ENCODE measurements at places on chromosomes 3 and 15. TPM values are rescaled to one million over a fixed set of nuclear protein-coding genes. Genes with fewer than 3 reads are reported as not detected.

DNA sequence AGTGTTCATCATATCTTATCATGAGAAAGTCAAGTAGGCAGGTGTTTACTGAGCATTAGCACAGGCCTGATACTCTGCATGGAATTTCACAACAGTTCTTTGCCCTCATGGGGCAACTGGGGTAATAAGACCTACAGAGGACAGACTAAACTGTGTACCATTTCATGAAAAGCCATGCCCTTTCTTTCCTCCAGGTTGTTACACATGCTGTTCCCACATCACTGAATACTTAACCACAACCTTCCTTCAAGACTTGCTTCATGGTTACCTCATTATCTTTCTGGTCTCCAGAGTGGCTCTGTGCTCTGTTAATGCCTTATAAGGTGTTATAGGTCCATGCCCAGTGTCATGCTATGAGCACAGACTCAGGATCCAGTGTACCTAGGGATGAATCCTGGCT, 28.2 kb upstream of the RSL24D1 start:
- no peak for DNase-seq

DNA sequence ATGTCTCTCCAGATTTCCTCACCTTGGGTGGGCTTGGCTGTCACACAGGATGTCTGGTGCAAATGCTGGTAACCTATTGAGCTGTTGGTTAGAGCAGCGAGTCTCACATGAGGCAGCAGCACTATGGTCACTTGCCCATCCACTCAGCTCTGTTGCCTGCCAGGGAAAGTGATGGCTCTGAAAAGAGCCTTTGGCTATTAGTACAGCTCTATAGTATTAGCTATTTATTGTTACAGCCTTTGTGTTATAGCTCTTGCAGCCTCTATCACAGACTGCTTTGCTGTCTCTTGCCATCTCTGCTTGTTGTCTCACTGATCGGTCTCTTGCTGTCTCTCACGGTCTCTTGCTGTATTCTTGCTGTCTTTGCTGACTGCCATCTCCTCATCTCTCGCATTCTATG, 114.3 kb downstream of the MFSD1 start:
- no peak for DNase-seq

GRCh38 chr3:171230865-171231264, 204.3 kb upstream of the SLC2A2 start:
- no peak for DNase-seq

DNA sequence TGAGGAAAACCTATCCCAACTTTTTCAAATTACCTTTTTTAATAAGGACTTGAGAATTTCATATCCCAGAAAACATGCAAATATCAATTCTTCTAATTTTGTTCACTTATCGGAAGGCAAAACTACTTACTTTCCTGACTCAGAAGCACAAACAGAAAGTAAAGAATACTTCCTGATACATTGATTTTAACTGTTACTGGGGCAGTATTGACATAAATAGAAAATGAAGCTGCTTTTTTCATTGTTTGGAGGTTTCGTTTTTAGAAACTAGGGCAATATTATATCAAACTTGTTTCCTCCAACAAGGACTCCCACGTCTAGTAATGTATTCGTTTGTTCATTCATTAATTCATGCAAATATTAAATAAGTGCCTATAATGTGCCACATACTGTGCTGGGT, 19.1 kb downstream of the PAQR9 start:
- DNase-seq, result no peak

GRCh38 chr3:32492684-32493436, 9.8 kb downstream of the CMTM6 start:
- no peak for DNase-seq

GRCh38 chr15:92430069-92430440, 36.4 kb downstream of the ST8SIA2 start:
- no peak for DNase-seq

SCG5 gene
- 2.4 TPM for total RNA-seq

PGBD4 gene
- total RNA-seq, result 0.27 TPM

ISLR gene
- total RNA-seq, result 323 TPM

IGSF10 gene
- total RNA-seq, result 34.6 TPM

ZSCAN2 gene
- 2.8 TPM for total RNA-seq

GP9 gene
- total RNA-seq, result not detected

CFAP44 gene
- total RNA-seq, result 9.9 TPM

Data from thoracic aorta (tissue), 2 donors.